CD4-positive, alpha-beta T cell treated with Interleukin-17A for 4 hours (primary cell): ENCODE measurements at places on chromosomes 7 and 10.

DNA sequence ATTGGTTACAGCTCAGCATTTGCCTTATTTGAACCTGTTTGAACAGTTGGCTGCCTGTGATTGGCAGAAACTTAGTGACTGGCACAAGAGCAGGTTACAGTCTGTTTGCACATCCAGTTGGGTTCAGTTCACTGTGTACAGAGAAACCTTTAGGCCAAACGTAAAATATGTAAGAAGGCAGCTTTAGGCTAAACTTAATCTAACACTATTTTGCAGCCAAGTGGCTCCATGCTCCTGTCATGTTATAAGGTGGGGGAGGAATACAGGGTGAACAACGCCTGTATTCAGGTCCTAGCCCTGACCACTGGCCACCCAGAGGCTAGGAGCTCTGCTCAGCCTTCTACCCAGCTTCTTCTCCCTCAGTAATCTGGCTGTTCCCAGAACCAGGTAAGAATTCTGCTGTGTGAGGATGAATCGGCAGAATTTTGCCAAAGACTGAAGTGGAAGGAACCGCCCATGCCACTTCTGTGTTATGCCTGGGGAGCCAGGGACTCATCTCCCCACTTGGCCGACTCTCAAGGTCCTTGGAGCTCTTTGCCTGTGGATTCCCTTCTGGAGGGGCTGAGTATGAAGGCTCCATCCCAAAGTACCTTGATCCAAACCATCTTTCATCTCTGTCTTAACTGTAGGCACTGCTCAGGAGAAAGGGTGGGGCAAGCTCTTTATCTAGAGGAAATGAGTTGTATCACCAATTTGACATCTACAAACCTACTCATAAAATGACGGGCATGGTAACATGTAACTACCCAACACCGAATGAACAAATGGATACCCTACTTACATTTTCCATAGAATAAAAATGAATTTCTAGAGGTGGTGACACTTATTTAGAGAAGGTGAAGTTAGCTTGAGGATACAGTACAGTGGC, 164.4 kb upstream of the NAMPT start:
- no peak for DNase-seq

DNA sequence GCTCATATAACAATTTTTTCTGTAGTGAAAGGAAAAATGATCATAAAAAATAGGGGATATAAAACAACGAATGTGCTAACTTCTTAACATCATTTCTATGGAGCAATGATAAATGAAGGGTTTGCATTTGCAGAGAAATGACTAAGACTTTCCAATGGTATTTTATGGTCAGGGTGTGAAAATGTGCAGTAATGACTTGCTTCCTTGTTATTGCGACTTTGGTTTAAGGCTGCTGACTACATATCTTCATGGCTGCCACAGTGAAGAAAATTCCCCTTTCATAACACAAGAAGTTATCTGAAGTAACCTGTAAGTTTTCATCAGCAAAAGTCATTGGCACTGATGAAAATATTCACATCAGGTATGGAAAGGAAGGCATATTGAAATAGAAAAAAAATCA, 166.1 kb upstream of the NRG3 start:
- DNase-seq: no peak

DNA sequence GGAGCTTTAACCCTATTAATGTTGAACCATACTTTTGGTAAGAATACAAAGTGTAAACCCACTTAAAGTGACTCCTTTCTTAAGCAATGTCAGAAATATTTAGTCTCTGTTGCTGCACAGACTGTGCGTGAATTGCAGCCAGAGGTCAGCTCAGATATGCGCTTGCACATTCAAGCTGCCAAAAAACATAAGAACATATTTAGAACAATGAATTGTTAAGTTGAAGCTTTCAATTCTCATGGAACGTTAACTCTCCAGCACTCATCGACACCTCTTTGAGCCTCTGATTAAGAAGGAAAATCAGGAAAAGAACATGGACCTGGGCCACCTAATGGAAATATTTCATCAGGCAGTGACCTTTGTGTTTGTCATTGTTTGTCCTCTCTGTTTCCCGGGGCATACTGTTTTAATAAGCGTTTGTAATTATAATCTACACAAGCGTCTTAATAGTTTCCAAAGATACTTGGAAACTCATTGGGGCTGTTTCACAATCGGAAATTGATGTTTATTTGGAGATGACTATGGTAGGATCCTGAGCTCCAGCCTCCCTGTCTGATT, 193.0 kb upstream of the CELF2 start:
- DNase-seq: no peak

- no peak for DNase-seq
These were observed 710 bp upstream of the LDB3 start for GRCh38 chr10:86667421-86668181.

DNA sequence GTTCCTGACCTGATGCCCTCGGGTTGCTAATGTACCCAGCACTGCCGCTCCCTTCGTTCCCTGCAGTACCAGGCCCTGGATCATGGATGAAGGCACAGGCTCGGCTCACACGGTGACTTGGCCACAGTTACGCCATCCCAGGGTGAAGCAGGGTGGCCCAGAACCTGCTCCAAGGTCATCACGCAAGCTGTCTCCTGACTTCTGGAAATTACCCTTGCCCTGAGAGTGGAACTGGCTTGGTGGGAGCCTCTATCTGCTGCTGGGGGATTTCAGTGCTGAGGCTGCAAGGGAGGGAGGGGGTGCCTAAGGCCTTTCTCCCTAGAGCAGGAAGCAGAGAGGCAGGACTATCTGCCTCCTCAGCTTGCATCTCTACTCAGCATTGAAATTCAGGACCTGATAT, 36.6 kb downstream of the FIGNL1 start:
- no peak for DNase-seq

GRCh38 chr10:22218448-22218847, 633 bp upstream of the EBLN1 start:
- peak; percentile 6 for DNase-seq

DNA sequence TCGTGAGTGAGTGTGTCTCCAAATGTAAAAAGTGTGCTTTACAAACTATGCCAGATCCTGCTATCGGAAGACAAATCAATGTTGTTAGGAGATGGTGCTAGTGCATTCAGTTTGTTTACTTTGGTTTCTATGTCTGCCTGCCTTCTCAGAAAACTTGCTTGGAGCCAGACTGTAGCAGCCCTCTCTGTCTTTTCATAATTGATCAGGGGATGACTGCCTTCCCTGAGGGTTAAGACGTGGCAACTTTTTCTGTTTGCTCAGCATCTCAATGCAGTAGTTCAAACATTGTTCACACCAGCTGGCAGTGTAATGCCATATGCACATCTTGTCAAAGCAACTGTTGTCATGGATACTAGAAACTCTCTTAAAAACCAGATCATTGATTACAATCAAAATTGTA, 118.5 kb downstream of the FOXP2 start:
- no peak for DNase-seq

- no peak for DNase-seq
These were observed 220.5 kb downstream of the KLF6 start for GRCh38 chr10:3564346-3565002.

- no peak for DNase-seq
These were observed 60.3 kb downstream of the CNTNAP2 start for GRCh38 chr7:146176860-146177259.

- DNase-seq: no peak
These were observed 732.7 kb upstream of the AUTS2 start for GRCh38 chr7:68865351-68866199.

DNA sequence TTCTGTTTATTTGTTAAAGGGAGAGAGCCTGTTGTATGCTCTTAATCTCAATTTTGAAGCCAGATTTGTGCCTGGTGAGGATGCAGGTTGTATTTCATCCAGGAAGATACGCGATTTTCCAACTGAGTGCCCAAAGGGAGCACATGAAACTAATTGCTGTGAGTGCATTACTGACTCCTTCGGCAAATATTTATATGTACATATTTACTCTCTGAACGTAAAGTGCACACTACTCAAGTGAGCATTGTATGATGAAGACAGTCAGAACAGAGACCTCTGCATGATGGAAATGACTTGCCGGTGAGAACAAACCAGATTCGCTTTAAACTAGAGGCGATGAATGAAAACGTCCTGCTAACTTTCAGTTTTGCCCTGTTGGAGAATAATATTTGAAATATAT, 130.1 kb downstream of the MALRD1 start:
- no peak for DNase-seq

DNA sequence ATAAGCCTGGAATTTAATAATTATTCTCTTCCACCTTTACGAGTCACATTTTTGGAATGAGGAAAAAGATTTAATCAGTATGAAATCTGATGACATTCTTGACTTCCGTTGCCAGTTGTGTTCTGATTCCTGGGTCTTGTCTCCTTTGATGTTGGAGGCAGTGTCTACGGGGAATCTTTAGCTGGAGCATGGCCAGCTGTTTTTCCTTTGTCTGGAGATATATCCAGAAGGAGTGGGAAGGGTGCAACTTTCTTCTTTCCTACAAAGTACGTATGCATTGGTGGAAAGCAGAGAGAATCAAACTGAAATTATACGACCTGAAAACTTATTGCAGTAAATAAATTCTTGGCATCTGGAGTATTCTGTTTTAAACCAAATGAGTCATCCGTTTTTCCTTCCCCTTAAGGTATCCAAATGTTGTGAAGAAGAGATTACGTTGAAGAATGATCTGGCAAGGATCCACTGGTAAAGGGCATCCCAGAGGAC, 6.9 kb upstream of the GNG11 start:
- no peak for DNase-seq
